Central memory CD8-positive, alpha-beta T cell (primary cell): ENCODE measurements at places on chromosomes 4 and X.

- DNase-seq, result no peak
Observed at GRCh38 chrX:103656617-103657016, 27.8 kb downstream of the TCEAL1 start.

GRCh38 chr4:70815370-70815769, 24.3 kb downstream of the GRSF1 start:
- DNase-seq, result no peak

- no peak for DNase-seq
Observed at GRCh38 chrX:24184018-24184417, 34.5 kb downstream of the ZFX start.

- DNase-seq, result peak; percentile 44
Observed at GRCh38 chr4:71004281-71004851, 10.9 kb downstream of the DCK start.

DNA sequence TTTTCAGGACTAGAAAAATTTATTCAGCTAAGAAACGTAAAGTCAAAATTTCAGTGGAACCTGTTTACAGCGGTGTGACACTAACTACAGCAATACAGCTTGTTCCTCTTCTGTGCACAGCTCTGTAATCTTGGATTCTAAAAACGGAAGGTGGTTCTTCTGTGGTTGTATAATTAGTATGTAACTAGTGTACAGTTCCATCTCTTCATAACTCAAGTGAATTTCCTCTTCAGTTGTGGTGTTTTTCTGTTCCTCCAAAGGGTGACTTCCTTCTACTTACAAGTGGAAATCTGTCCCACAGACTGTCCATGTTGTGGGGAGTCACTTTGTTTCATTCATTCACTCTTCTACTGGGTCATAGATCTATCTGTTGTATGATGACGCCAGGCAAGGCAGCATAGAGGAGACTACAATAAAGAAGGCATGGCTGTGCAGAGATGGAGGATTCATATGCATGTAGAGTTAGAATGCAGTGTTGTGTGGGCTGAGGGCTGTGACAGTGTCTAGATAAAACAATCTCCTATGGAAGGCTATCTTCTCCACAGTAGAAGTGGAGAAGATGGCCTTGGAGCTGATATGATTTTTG, 5.4 kb downstream of the DAPP1 start:
- DNase-seq, result no peak

GRCh38 chr4:167023364-167023925, 210.8 kb downstream of the SPOCK3 start:
- no peak for DNase-seq

DNA sequence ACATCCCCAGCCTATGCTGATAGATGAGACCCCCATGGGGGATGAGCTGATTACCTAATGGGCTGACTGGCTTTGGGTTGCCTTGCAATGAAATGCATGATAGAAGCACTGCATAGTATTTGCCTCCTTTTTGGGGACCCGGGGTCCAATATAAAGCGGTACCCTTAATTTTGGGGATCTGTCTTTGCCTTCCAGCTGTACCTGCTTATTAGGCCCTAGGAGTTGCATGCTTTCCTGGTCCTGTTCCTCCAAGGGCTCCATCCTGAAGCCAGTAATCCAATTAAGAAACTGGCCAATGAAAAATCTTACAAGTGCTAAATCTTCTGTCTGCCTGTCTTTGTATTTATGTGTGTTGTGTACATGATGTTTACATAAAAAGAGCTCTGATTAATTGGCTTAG, 791.6 kb downstream of the TRIML1 start:
- no peak for DNase-seq

DNA sequence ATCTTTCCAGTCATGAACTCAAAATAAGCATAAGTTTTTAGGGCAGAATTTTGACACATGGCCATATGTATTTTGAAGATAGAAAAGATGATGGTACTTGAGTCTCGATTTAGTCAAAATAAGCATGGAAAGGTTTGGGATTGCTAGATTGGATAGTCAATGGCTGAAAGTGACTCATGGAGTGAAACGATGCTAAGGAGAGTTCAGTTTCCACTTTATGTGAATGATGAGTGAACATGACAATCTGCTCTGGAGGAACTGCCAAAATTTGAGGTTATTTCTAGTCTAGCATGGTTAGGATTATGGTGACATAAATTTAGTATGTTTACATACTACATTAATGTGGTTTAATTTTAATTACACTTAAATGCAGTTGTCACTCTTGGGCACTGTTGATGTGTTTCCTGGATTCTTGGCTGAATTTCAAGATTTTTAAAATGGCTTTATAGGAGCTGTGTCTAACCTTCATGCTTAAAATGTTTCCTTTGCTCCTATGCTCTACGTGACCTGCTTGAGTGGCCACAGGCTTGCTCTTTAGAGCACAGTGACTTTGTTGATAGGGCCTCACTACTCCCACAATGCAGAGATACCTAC, 17.1 kb downstream of the DDX3X start:
- DNase-seq, result no peak

GRCh38 chr4:3231471-3231870, 17.5 kb upstream of the MSANTD1 start:
- no peak for DNase-seq

DNA sequence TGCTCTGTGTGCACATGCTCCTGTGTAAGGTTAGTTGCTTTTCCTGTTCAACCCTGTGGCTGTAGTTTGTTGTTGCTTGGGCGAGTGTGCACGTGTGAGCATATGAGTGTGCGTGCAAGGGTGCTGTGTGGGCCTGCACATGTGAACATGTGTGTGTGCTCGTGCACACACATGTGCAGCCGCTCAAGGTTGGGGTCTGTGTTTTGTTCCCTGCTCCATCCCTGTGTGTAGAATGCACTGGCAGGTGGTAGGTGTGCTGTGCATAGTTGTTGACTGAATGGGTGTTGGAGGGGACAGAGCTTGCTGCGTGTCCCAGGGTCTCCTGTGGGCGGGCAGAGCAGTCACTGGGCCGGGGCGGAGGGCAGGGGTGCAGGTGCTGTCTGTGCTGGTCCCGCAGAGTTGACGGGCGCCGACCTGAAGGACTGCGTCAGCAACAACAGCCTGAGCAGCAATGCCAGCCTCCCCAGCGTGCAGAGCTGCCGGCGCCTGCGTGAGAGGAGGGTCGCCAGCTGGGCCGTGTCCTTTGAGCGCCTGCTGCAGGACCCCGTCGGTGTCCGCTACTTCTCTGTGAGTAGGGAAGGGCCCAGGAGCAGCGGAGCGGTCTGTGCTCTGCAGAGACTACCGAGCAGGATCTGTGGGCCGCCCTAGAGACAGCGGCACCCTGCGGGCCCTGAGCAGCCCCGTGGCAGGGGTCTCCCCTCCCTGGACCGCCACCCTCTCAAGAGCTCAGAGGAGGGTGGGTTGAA, 27.9 kb upstream of the HGFAC start:
- no peak for DNase-seq

- DNase-seq, result no peak
Observed at GRCh38 chr4:88794087-88794690, 96.6 kb upstream of the NAP1L5 start.

GRCh38 chr4:76943790-76944189, 5.8 kb upstream of the SEPTIN11 start:
- no peak for DNase-seq

GRCh38 chrX:110162867-110163266, 155.0 kb downstream of the AMMECR1 start:
- no peak for DNase-seq

GRCh38 chr4:91961504-91961903, 342.3 kb upstream of the GRID2 start:
- DNase-seq, result no peak

- no peak for DNase-seq
Observed at GRCh38 chr4:14888790-14889572, 113.3 kb upstream of the CPEB2 start.

- DNase-seq, result no peak
Observed at GRCh38 chrX:106649523-106650428, 38.0 kb downstream of the RADX start.

DNA sequence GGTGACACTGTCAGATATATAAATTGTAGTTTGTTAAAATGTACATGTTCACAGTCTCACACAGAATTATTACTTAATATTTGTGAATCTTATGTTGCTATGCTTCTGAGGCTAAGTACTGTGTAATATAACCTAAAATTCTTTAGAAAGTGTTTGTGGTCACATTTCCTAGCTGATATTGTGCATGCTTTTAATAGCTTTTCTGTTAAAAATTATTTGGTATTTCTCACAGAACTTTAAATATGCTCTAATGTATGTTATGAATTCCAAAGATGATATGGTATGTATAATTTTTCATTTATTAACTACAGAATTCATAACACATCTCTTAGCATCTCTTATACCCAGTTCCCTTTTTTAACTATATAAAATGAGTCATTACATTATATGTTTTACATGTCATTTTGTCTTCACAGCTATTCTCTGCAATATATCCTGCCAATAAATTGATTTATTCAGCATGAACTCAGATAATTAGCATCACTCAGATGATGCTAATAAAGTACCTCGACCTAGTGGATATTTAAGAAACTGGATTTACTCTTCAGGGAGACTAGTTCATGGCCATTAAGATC, 9.3 kb downstream of the PTPN13 start:
- no peak for DNase-seq

DNA sequence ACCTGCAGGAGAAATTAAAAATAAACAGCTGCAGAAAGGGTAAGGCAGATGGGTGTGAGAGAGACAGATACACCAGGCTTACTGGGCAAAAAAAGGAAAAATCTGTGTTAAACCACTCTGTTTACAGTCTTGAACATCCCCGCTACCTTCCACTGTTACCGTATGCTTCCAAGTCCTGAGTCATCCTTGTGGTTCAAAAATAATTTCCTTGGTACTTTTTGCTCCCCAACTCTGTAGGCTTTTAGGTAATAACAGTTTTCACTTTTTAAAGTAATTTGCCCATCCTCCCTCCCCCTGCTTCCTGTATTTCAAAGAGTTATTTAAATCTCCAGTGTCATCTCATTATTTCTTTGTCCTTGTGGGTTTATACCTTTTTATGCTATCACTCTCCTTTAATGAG, 210.1 kb upstream of the FAT4 start:
- DNase-seq, result no peak

DNA sequence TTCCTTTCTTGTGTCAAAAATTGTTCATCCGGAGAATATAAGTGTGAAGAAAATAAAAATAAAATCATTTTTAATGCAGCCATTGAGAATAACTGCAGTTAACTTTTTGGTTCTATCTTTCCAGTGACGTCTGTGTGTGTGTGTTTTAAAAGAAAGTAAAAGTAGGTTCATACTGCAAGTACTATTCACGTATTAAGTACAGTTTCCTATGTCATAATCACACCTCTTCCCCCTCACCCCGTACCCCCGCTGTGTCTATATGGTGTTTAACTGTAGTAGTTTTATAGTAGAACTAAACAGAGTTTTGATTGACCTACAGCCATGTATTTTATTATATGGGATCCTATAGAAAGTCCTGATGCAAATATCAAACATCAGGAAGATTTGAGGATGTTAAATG, 78.5 kb upstream of the CLCN4 start:
- DNase-seq, result no peak

DNA sequence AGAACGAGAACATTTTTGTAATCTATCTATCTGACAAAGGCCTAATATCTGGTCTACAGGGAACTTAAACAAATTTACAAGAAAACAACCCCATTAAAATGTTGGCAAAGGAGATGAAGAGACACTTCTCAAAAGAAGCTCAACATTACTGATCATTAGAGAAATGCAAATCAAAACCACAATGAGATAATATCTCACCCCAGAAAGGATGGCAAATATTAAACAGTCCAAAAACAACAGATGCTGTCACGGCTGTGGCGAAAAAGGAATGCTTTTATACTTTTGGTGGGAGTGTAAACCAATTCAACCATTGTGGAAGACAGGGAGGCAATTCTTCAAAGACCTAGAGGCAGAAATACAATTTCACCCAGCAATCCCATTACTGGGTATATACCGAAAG, 2284.8 kb downstream of the ARAP2 start:
- DNase-seq, result no peak

DNA sequence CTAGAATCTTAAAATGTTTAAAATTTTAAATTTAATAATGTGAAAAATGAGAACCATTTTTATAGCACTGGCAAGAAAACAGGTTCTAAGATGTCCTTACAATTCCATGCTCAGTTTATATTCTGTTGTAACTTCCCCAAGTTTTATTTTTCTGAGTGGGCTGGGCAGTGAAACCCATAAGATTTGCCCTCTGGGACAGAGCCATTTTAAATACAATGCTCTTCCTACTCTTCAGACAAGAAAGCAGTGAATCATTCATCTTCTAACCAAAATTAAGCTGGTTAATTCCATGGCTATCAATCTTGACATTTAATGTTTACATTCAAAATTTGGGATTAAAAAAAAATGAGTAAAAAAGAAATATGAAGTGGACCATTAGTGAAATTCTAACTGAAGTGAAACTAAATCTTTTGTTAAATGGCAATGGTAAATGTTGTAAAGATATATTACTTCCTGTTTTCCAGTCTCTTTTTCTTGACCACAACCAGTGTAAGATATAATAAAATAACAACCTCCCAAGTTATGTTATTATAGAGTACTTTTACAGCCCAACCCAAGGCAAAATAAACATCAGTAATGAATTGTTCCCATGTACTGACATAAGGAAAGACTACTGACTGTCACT, 37.2 kb upstream of the PTPN13 start:
- no peak for DNase-seq

DNA sequence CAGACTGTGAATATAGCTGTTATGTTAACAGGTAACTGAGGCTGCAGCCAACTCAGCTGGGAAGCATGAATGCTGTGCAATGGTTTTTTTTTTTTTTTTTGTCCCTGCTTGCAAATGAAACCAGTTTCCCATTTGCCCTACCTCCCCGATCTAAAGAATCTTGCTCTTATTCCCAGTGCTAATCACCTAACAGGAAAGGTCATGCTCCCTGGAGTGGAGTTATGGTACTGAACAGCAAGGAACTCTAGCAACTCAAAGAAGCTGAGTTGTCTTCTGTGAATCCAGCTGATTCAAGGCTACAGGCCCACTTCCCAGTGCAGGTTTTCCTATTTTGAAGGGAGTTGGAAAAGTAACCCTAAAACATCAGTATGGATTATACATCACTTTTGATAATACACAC, 52.1 kb downstream of the HTR2C start:
- DNase-seq, result no peak

GRCh38 chr4:95410387-95410977, 138.3 kb downstream of the UNC5C start:
- no peak for DNase-seq

GRCh38 chrX:92270936-92271855, 492.0 kb downstream of the PCDH11X start:
- no peak for DNase-seq

DNA sequence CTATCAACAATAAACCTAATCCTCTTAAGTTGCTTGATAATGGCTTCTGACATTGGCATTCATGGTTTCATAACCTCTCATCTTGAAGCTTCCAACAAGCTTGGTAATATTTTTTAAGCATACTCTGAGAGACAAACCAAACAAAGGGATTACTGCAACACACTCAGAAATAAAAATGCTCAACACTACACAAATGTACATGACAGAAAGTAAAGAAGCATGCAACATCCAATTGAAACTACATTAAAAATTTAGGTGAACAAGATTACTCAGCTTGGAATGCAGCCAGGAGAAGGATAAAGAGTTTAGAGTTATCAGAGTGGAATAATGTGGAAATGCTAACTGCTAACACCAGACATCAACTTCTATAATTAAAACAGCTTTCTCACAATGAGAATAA, 1136.6 kb upstream of the PABPC4L start:
- no peak for DNase-seq

- no peak for DNase-seq
Observed at GRCh38 chr4:16075061-16075460, 8.8 kb downstream of the PROM1 start.
